ENCODE measurements at places on chromosomes 4 and X.
A peak's percentile ranks its signal among the peaks of the same experiment; 100 is the strongest.

- no peak for DNase-seq
Observed at GRCh38 chrX:39841604-39842003, 256.2 kb downstream of the BCOR start.

DNA sequence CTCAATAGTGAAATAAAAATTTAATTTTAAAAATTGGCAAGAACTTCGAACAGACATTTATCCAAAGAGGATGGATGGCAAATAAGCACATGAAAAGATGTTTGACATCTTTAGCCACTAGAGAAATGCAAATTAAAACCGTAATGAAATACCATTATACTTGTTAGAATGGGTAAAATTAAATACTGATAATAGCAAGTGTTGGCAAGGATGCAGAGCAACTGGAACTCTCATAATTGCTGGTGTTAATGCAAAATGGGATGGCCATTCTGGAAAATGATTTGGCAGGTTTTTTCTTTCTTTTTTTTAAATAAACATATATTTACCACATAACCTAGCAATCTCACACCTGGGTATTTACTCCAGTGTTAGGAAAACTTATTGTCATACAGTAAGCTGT is 51.7 kb downstream of the HERC3 start:
- no peak for DNase-seq

DNA sequence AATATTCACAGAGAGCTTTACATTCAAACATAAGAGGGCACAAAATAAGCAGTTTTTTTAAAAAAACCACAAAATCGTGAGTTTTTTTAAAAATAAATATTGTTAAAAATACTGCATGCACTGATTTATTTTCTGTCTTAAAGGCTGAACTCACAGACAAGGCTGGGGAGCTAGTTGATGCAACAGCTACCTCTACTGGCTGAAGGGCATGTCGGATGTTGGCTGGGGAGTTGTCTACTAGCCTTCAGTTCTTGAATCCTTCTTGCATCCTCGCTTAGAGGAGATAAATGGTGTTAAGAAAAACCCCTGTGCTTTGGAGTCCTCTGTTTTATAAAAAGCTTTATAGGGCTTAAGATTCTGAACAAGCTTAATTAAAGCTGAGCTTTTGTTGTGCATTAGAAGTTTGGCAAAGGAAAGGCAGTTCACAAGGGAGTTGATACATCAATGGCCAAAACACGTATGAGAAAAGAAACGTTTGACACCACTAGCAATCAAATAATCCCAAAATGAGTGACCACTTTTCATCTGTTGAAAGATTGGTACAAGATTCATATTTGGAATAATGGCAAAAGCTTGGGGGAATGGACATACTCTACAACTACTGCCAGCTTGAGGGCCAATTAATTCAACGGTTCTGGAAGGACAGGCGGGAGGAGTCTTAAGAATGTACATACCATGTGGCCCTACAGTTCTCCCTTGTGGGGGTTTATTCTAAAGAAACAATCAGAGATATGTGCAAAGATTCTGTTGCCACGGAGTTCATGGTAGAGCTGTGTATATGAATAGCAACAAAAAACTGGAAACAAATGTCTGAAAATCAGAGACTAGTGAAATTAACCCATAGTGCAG is 94.7 kb downstream of the SEL1L3 start:
- DNase-seq: peak; percentile 71

- no peak for DNase-seq
Observed at GRCh38 chrX:104430072-104430741, 135.8 kb upstream of the IL1RAPL2 start.

DNA sequence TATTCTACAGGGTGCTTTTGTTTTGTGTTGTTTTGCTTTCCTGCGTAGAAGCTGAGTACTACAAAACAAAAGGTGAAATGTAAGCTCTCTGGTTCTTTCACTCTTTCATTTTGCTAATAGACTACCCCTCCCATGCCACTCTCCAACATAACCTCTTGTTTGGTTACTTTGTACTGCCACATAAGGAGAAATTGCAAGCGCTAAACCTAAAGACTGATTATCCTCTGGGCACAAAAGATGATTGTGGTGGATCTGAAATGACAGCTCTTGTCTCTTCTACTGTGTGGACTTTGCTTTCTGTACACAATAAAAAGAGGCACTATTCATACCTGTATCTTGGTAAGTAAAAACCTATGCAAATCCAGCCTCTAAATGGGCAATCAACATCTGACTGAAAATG is 5.3 kb downstream of the MBNL3 start:
- DNase-seq: no peak
